SW480 (cell line): ENCODE measurements at places on chromosomes 5 and 9.

DNA sequence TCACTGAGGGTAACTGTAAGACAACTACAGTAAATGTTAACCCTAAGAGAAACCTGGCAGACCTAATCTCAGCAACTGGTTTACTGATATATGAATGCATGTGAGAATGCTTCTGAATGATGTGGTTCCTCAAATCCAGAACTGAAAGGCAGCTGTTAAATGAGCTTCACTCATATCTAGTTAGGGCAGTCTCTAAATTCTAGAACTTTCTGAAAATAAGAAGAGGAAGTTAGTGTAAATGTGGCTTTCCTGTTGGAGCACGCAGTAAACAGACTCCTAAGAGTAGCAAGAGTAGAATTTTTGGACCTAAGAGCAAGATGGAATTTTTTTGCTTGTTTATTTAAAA, 117.9 kb upstream of the KCNN2 start:
- DNase-seq = no peak

GRCh38 chr5:34652914-34653313, 3.2 kb upstream of the RAI14 start:
- no peak for DNase-seq

DNA sequence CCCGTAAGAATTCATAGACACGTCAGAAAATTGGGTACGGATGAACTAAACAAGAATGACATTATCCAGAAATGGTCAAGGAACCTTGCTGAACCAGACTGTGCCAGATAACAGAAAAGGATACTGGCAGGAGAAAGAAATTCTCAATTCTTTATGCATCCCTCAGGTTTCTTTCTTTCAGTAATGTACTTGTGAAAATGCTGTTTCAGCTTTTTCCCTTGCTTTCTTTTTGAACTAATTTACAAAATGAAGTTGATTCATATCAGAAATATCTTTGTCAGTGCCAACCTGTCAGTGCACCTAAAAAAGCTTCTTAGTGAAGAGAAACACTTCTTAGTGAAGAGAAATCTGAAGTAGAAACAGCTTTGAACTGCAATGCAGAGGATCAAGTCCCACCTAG, 643.6 kb upstream of the RORB start:
- no peak for DNase-seq

- no peak for DNase-seq
Measured at GRCh38 chr9:115671236-115671962, 482.2 kb upstream of the PAPPA start.

GRCh38 chr5:55902696-55903095, 51.5 kb downstream of the IL31RA start:
- DNase-seq = no peak

GRCh38 chr9:11966786-11967185, 726.4 kb upstream of the TYRP1 start:
- no peak for DNase-seq

- DNase-seq = no peak
Measured at GRCh38 chr9:117718085-117718484, 13.9 kb downstream of the TLR4 start.

GRCh38 chr9:137354845-137355760, 53.0 kb upstream of the NRARP start:
- DNase-seq = no peak

GRCh38 chr9:28234894-28235277, 661.6 kb upstream of the C9orf72 start:
- no peak for DNase-seq

DNA sequence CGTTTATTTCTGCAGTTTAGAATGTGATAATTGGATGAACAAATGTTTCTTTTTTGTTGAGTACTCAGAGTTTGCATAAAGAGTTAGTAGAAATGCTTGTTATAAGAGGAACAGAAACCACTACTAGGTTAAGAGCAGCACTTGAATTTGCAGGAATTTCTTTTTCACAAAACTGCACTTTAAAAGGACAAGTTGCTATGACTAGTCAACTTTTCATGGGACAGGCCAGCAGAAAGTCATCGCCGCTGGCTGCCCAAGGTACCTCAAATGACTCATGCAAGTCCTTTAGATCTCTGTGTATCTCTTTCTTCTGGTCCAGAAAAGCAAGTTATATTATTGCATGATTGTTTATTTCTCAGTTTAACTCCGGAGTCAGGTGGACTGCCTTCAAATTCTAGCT, 97.3 kb upstream of the HMHB1 start:
- no peak for DNase-seq

DNA sequence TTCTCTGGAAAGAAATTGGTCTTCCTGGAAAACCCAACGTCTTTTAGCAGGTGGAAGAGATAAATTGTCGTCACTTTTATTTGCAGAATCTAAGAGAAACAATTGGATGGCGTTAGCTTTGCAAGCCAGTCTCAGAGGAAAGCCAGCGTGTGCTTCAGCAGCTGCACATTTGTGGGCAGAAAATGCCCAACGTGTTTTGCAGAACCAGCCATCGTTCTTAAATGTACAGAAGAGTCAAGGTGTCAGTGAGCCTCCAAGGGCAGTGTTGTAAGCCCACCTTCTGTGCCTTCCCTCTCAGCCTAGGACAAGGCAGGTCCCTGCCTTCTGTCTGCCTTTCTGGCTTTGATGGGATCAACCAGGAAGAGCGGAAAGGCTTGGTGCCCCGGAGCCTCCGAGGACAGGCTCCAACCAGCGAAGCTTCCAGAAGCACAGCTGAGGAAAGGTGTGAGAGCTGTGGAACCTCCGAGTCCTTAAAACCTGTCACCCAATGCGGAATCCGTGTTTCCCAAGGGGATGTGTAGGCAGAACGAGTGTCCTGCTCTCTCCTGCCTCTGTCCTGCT, 116.0 kb upstream of the IRX2 start:
- DNase-seq = no peak

DNA sequence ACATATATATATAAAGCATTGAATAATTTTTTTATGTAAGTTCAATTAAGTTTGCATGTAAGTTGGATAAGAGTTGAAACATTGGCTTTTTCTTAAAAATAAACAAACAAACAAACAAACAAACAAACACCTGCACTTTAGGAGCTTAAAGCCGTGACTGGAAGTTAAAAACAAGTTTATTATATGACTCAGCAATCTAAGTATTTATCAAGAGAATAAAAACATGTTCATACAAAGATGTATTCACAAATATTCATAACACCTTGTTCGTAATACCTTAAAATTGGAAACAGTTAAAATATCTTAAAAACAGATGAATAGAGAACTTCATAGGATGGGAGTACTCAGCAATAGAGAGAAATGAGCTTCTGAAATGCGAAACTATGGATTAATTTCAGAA, 61.5 kb upstream of the ANXA1 start:
- DNase-seq = no peak

GRCh38 chr9:87894998-87895625, 12.4 kb downstream of the SPATA31E1 start:
- no peak for DNase-seq

- DNase-seq = no peak
Measured at GRCh38 chr5:102528600-102528999, 29.8 kb upstream of the SLCO6A1 start.

DNA sequence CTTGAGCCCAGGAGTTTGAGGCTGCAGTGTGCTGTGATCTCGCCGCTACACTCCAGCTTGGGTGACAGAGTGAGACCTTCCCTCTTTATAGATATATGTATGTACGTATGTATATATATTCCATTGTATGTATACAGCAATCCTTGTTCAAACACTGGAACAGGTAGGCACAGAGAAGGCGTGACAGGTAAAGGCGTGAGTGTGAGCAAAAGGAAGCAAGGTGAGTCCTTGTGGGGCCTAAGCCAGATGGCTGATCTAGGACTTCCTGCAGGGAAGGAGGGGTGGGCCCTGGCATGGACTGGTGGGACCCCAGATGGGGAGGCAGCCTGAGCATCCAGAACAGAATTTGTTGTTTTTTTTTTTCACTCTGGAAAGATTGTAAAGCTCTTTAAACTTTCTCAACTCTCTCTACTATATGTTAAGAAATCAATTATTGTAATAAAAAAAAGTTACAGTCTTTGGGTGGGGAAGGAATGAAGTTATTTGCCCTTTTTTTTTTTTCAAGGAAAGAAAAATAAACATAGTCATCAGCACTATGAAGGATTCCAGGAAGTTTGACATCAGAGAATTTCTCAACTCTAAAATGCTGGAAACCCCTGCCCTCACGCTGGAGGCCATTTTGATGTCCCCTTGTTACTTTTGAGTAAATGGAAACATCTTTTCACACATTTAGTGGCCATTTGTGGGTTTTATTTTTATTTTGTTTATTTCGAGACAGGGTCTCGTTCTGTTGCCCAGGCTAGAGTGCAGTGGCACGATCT, 38.9 kb upstream of the STXBP1 start:
- no peak for DNase-seq
